ENCODE measurements at places on chromosomes 6 and 20. TPM values are rescaled to one million over a fixed set of nuclear protein-coding genes. Genes with fewer than 3 reads are reported as not detected.

DNA sequence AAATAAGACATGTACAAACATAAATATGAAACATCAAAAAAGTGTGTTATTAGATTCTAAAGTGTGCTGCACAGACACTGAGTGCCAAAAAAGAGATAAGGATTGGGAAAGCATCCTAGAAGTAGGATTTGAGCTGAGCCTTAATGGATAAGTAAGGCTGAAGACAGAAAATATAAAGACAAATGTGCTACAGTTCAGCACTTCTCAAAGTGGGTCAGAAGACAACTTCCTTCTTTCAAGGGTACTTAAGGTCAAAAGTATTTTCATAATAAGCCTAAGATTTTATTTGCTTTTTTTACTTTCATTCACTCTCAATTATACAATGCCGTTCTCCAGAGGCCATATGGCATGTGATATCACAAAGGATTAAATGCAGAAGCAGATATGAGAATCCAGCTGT lies 16.8 kb downstream of the USP45 start:
- no peak for DNase-seq

DNA sequence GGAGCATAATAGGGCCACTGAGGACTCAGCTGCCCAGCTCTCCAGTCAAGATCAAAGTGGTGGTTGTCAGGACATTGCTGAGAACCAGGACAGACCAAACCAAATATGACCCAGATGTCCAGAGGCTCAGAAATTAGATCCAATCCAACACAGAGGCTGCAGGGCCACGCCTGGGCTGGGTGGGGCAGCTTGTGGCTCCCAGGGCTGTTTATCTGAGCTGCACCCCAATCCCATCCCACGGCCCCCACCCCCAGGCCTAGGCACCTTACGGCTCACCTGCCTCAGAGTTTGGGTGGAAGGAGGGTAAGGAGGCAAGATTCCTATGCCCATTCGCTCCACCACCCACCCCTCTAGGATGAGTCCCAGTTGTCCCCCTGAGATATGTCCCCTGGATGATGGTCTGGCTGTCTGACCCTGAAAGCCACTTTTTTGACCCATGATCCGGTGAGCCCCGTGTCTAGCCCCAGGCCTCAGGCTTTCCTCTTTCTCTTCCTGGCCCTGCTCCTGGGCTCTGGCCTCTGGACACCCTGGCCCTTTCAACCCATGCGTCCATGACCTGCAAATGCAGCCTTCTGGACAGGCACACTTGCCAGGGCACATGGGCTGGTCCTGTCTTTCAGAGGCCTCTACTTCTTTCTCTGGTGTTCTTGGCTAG lies 40.0 kb downstream of the CPXM1 start:
- no peak for DNase-seq

DNA sequence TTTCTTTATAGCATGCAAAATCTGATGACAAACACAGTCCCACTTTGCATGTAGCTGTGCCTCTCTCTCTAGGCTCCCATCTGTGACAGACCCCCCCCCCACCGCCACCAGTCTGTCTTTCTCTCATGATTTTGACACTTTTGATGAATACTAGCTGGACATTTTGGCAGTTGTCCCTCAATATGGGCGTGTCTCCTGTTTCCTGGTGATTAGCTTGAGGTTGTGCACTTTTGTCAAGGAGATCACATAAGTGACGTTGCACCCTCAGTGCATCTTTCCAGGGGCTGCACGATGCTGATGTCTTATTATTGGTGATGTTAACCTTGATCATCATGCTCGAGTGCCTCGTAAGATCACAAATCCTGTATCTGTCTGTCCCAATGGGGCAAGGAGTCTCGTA lies 155.1 kb downstream of the EYA2 start:
- DNase-seq: no peak

WFDC2 gene
- 270 TPM for polyA plus RNA-seq

DNA sequence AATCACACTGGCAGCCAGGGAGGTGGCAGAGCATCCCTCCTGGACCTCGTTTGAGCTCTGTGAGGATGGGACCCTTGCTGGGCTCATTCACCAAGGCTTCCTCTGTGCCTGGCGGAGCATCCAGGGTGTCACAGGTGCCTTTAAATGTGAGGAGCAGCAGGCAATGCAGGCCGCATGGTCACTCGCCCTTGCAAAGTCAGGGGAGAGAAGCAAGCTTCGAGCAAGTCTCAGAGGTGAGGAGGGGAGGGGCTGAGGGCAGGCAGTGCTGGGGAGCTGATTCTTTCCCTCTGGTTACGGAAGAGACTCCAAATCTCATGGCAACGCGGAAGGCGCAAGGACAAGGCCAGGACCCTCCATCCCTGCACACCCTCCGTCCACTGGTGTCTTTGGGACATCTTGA lies 182.7 kb upstream of the PMEPA1 start:
- no peak for DNase-seq

GFRAL gene
- polyA plus RNA-seq: not detected

DNA sequence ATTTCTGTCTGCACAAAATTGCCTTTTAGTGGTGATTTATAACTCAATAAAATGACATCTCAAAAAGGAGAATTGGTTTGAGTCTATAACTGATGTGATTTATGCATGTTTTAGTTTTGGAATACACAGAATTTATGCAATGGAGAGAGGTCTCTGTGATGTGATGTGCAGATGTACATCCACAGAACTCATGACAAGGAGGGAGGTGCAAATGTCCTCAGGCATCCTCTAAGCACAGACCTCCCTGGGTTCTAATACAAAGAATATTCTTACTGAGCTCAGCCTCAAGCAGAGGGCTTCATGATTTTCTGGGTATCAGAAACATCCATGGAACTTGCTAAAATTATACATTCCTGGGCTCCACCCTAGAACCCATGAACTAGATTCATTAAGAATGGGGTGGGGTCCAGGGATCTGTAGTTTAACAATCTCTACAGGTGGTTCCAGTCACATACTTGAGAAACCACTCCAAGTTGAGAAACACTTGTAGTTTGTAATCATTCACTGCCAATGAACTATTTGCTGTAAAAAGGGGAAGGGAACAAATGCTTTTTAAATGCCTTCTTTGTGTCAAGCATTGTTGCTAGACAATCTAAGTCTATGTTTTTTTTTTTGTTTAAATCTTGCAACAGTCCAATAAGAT lies 60.2 kb upstream of the NEDD9 start:
- DNase-seq: no peak

DNA sequence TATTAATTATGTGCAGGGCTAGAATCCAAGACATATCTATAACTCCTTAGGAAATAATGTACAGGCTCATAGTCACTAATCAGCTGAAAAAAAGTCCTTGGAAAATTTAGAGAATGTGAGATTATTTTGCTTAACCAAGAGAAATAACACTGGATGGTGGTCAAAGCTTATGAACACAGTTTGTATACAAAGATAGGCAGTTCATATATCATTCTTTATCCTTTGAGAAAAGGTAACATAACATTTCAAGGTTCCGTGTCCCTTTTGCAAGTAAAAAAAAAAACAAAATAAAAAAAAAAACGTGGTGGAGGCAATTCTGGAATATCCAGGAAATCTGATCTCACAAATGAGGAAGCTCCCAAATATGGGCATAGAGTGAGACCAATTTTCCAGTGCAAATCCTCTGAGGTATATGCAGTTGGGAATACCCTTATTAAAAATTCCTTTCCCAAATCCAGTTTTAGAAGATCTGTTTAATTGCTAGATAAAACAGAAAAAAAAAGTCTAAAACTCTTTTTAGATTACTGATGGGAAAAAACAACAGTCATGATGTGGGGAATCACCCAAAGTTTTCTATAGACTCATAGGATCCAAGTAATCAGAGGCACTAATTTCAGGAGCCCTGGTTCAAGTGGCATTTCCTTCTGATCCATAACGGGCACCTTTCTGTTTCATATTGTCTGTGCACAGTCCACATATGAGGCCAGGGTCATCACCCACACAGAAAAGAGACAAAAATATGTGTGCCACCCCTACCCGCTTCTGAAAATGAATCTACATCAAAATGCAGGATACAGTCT lies 17.7 kb upstream of the TNFAIP3 start:
- no peak for DNase-seq

MRPL18 gene
- polyA plus RNA-seq: 74.6 TPM

- DNase-seq: peak; percentile 46
Measured at GRCh38 chr6:43334466-43335095, 26.0 kb upstream of the CRIP3 start.

DNA sequence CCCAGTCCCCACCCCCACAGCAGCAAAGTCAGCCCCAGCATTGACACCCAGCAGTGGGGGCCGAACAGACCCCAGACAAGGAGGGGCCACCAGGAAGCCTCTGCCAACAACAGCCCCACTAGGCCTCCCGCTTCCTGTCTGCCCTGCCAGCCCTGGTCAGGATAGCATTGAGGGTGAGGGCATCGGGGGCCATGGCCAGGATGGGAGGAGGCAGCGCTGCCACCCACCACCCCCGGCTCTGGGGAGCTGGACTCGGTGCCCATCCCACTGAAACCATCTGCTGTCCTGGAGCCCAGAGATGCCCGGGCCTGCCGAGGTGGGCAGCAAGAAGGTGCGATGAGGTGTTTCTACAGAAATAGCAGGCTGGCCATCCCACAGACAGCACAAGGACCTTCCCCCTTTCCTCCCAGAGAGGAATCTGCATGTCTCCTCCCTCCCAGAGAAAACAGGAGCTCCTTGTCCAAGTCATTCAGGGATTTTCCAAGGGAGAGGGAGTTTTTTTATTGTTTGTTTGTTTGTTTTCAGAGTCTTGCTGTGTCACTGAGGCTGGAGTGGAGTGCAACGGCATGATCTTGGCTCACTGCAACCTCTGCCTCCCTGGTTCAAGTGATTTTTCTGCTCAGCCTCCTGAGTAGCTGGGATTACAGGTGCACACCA lies 62.1 kb upstream of the BHLHE23 start:
- DNase-seq: no peak

DNA sequence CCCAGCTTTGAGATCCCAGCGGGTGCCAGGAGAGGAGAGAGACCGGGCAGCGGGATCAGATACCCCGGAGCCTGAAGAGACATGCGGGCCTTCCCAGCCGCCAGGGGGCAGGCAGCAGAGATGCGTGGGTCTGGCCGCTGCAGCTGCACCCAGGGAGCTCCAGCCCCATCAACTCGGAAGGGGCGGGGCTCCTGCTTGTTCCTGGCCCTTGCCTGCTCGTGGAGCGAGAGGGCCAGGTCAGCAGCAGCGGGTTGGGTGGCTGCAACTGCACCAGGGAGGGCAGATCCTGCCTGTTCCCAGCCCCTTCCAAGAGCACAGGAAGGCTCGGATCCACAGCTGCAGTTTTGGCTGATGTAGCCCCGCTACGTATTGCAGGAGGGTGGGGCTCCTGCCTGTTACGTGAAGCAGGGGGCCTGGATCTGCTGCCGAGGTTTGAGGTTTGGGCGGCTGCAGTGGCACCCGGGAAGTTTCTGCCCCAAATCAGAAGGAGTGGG lies 532.8 kb downstream of the RFPL4B start:
- DNase-seq: no peak

FLRT3 gene
- 111 TPM for polyA plus RNA-seq

DNA sequence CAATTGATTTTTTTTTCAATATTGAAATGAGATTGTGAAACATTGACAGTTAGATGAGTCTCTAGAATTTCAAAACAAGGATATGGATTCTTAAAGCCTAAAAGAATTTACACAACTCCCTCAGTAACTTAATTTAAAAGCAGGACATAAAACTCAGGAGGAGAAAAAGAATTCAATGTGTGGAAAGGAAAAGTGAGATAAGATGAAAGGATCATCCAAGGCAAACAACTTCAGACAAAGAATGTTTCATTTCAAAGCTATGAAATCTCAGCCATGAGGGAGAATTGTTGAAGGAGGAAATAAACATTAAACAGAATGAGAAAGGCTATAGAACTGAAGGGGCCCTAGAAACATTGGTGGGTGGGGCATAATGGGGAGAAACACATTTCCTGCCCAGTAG lies 191.7 kb upstream of the NOX3 start:
- DNase-seq: no peak

- no peak for DNase-seq
Measured at GRCh38 chr6:137097057-137097456, 52.3 kb upstream of the IL20RA start.

MYLIP gene
- 48.9 TPM for polyA plus RNA-seq

DNA sequence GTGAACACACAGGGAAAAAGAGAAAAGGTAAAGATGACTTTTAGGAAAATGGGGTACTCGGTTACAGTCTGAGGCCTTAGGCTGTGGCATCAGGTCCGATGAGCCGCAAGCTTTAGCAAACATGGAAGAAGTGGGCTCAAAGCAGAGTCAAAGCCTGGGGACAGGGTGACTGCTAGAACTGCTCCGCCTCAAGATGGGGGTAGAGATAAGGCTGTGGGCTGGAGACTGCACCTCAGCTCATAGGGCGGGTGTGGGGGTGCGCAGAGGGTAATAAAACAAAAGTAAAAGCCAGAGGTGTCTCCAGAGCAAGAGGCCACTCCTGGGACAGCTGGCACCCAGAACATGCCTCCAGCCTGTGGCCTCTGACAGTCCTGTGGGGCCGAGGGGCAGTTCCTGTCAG lies 21.3 kb upstream of the SYNDIG1 start:
- DNase-seq: no peak

PRKN gene
- polyA plus RNA-seq: 12.9 TPM

DNA sequence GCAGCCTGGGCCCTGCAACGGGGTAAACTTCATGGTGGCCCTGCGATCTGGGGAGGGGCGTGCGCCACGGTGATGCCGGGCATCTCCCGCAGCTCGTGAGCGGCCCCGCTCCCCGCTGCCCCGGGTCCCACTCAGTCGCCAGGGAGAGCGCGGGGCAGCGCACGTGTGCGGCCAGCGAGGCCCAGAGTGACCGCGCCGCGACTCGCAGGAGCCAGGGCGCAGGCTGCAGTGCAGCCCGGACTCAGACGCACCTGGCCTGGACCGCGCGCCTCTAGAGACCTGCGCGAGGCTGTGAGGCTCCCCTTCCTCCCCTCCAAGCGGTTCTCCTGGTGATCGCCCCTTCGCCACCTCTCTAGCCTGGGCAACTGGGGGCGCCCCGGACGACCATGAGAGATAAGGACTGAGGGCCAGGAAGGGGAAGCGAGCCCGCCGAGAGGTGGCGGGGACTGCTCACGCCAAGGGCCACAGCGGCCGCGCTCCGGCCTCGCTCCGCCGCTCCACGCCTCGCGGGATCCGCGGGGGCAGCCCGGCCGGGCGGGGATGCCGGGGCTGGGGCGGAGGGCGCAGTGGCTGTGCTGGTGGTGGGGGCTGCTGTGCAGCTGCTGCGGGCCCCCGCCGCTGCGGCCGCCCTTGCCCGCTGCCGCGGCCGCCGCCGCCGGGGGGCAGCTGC lies 652 bp downstream of the BMP6 start:
- no peak for DNase-seq

PGM3 gene
- 50.1 TPM for polyA plus RNA-seq

DNA sequence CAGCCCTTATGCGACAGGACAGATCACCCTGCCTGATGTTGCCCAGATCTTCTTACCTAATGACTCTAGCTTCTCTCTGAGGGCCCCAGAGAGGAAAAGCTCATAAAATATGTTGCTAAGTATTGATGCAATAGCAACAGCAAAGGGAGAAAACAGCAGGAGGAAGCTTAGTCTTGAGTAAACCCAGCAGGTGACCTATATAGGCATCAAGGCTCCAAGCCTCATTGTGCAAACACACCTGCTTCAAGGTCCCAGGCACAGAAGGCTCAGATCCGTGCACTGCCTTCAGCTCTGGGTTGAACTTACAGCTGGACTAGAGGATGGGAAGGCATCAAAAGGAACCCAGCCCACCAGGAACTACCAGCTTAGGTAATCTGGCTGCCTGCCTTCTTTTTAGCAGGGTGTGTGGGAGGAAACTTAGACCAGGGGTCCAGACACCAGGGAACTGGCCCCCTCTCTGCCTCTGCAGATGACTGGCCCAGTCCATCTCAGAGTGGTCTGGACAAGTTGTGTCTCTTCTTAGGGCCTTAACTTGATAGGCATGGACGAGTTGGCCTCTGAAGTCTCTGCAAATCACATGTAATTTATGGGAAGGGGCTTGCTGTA lies 34.4 kb downstream of the TGM3 start:
- no peak for DNase-seq
